ENCODE measurements at places on chromosomes 7 and 10. TPM values are rescaled to one million over a fixed set of nuclear protein-coding genes. Genes with fewer than 3 reads are reported as not detected.
A peak's percentile ranks its signal among the peaks of the same experiment; 100 is the strongest.

Gene NUTM2E
- total RNA-seq: 0.52 TPM

Gene CNTNAP2
- 1.2 TPM for total RNA-seq

Gene CARD11
- total RNA-seq: 1.7 TPM

Gene NRP1
- total RNA-seq: 111 TPM

DNA sequence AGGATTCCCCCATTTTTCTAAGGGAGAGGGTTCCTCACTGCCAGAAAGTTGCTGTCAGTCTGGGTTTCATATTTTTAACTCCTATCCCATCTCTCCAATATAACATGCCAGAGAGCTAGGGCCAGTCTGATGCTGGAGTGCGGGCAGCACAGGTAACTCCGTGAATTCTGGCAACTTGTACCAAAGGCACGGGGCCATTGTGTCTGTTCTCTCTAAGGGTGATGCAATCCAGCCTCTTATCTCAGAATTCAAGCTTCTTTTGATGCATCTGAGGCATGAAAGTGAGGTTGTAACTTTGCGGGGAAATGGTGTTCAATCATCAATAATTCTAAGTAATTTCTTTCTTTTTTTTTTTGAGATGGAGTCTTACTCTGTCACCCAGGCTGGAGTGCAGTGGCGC is 1074.4 kb downstream of the TYW1 start:
- no peaks in the 10 kb centered on the region for H3K36me3 ChIP-seq
- no peak overlapping the region for H3K27ac ChIP-seq
- H3K4me1 ChIP-seq: no peaks in the 10 kb centered on the region
- DNase-seq: no peak

GRCh38 chr10:6145166-6145987 is 56.5 kb downstream of the RBM17 start:
- H3K4me3 ChIP-seq: peak overlapping the region; percentile 77
- H3K27ac ChIP-seq: peak overlapping the region; percentile 32
- peaks cover 46% of the 10 kb centered on the region for H3K4me1 ChIP-seq
- H3K36me3 ChIP-seq: no peaks in the 10 kb centered on the region
- no peak for DNase-seq

GRCh38 chr7:78165854-78166253 is 367.3 kb downstream of the PHTF2 start:
- peaks cover 5% of the 10 kb centered on the region for H3K4me1 ChIP-seq
- no peak overlapping the region for H3K27ac ChIP-seq
- no peaks in the 10 kb centered on the region for H3K27me3 ChIP-seq
- DNase-seq: no peak
- no peak overlapping the region for H3K4me3 ChIP-seq
- H3K36me3 ChIP-seq: no peaks in the 10 kb centered on the region

DNA sequence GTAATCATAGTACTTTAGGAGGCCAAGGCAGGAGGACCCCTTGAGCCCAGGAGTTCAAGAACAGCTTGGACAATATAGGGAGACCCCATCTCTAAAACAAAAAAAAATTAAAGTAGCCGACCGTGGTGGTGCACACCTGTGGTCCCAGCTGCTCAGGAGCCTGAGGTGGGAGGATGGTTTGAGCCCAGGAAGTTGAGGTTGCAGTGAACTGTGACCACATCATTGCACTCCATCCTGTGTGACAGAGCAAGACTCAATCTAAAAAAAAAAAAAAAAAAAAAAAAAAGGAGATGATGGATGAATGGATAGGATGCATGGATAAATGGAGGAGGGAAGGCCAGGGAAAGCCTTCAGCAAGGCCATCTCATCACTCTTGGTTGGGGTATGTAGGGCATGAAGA is 33.4 kb upstream of the BMPR1A start:
- DNase-seq: no peak
- no peaks in the 10 kb centered on the region for H3K27me3 ChIP-seq
- H3K4me1 ChIP-seq: no peaks in the 10 kb centered on the region

GRCh38 chr10:97006364-97006763 is 174.3 kb downstream of the LCOR start:
- H3K36me3 ChIP-seq: peaks cover 5% of the 10 kb centered on the region
- DNase-seq: no peak
- peaks cover 2% of the 10 kb centered on the region for H3K27me3 ChIP-seq
- no peak overlapping the region for H3K4me3 ChIP-seq
- no peak overlapping the region for H3K27ac ChIP-seq
- no peaks in the 10 kb centered on the region for H3K4me1 ChIP-seq

GRCh38 chr10:43254881-43255633 is 11.8 kb downstream of the RASGEF1A start:
- H3K36me3 ChIP-seq: no peaks in the 10 kb centered on the region
- peak; percentile 77 for DNase-seq
- H3K4me1 ChIP-seq: peaks cover 3% of the 10 kb centered on the region
- H3K27me3 ChIP-seq: peaks cover 11% of the 10 kb centered on the region
- no peak overlapping the region for H3K4me3 ChIP-seq

- H3K36me3 ChIP-seq: no peaks in the 10 kb centered on the region
- H3K4me3 ChIP-seq: no peak overlapping the region
- DNase-seq: no peak
- no peaks in the 10 kb centered on the region for H3K27me3 ChIP-seq
- peaks cover 8% of the 10 kb centered on the region for H3K4me1 ChIP-seq
These were observed 3.9 kb upstream of the TOMM7 start for GRCh38 chr7:22826593-22826992.

Measured in chondrocyte (in vitro differentiated cells).